ENCODE measurements at places on chromosomes 4 and X.

DNA sequence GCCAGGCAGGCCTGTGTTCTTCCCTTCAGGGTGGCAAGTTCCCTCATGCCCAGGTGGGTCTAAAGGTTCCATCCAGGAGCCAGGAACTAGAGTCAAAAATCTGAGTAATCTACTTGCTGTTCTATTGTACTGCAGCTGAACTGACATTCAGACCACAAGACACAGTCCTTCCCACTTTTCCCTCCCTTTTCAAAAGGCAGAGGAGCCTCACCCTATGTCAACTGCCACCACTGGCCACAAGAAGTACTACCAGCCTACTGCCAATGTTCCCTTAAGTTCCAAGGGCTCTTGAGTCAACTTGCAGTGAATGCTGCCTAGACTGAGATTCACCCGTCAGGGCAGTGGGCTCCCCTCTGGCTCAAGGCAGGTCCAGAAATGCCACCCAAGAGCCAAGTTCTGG lies 133.5 kb downstream of the FAM47B start:
- DNase-seq: no peak

- peak; percentile 23 for DNase-seq
Observed at GRCh38 chr4:3114377-3114776, 39.9 kb downstream of the HTT start.

- DNase-seq: no peak
Observed at GRCh38 chrX:18288716-18289115, 65.8 kb downstream of the SCML2 start.

DNA sequence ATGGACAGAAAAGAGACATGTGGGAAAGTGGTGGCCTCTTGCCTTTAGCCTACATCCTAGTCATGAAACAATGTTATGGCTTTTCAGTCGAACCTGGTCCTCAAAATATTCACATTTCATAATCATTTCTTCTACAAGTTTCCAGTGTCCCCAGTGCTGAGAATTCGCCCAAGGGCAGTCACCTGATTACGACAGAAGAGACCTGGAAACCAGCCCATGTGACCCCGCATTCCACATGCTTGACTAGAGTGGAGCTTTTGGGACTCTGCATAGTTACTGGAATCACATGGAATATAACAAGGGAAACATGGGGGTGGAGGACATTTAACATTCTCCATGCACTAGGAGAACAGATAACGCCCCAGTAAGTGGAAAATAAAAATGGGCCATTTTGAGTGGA lies 100.1 kb downstream of the PPARGC1A start:
- DNase-seq: peak; percentile 66

DNA sequence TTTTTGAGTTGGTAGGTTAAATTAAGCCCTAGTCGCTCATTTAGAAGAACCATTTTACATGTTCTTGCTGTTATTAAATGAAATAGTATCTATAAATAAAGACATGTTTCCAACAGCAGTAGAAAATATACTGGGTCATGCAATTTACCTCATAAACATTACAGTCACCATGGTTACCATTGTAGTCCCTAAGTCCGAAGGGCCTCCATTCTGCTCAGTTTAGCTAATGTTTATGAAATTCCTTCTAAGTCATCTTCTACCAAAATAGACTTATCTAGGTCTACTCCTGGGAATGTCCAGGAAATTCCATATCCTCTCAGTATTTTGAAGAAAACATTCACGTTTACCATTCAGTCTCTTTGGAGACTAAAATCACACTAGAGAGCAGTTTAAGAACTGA lies 292.5 kb upstream of the DCAF8L1 start:
- DNase-seq: no peak

DNA sequence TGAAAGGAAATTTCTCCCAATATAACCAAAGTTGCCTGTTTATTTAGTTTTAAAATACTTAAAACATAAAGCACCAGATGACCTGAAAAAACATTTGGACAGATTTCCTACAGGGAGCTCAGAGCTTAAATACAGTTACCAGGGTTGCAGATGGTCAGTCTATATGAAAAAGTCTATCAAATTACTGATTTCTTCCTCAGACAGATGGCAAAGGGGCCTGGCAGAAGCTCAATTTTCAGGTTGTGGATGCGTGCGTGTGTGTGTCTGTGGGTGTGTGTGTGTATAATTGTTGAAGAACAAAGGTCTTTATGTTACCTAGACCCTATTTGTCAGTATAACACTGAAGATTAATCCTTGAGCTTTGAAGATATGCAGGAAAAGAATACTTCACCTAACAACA lies 169.4 kb downstream of the MAD2L1 start:
- no peak for DNase-seq

GRCh38 chr4:42608551-42608950 lies 48.4 kb downstream of the ATP8A1 start:
- no peak for DNase-seq

- no peak for DNase-seq
Observed at GRCh38 chrX:150525061-150525919, 43.1 kb upstream of the MTM1 start.

DNA sequence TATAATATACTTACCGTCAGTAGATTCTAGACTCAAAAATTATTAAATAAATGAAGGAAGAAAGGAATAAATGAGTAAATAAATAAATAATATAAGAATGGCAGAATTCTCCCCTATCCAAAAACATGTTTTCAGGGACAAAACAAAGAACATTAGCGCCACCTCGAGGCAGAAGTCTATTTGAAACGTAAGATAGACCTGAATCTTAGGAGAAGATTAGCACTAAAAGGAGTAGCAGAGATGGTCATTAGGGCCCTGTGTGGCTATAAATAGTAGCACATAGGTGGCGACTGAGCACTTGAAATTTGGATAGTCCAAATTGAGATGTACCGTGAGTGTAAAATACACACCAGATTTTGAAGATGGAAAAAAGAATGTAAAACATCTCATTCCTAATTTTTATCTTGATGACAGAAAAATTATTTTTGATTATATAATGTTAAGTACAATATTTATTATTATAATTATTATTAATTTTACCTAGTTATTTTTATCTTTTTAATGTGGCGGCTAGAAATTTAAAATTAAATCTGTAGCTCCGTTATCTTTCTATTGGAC lies 24.3 kb upstream of the SRD5A3 start:
- DNase-seq: peak; percentile 84

DNA sequence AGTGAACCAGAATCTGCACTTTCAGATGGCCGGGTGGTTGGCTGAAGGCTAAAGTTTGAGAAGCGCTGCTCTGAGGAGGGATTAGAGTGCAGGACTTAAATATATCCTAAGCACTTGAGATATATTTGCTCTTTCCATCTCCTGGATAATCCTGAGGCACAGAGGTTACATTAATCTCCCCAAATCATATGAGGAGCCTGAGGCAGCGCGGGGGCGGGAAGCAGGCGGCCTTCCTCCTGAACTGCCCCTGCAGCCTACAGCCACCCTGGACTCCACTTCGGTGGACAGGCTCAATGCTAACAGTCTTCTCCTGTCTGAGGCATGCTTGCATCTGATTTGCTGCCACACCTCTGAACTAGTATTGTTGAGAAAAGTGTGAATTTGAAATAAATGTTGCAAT lies 72.5 kb downstream of the AFAP1 start:
- no peak for DNase-seq

DNA sequence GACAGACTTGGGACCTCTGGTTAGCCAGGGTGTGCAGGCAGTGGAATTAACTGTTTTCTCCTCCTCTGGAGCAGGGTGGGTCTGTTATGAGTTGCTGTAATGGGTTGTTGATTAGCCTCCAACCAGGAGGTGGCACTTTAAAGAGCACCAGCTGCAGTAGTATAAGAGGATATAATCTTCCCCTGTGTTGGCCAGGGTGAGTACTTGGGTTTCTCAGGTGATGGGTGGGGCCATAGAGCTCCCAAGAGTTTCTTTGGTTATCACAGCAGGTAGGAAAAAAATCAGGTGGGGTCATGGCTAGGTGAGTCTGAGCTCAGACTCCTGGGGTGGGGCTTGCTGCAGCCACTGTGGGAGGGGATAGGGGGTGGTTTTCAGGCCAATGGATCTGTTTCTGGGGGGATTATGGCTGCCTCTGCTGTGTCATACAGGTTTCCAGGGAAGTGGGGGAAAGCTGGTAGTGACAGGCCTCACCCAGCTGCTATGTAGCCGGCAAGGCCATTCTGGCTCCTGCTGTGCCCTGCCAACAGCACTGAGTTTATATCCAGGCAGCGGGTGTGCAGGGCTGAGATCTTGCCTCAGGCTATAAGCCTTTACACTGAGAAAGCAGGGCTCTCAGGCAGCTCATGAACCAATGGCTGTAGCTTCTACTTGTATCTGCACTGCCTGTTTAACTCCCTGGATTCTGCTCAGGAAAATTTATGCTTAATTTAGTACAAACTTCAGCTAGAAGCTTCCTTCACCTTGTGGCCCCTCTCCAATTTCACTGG lies 70.1 kb downstream of the CCNG2 start:
- no peak for DNase-seq

DNA sequence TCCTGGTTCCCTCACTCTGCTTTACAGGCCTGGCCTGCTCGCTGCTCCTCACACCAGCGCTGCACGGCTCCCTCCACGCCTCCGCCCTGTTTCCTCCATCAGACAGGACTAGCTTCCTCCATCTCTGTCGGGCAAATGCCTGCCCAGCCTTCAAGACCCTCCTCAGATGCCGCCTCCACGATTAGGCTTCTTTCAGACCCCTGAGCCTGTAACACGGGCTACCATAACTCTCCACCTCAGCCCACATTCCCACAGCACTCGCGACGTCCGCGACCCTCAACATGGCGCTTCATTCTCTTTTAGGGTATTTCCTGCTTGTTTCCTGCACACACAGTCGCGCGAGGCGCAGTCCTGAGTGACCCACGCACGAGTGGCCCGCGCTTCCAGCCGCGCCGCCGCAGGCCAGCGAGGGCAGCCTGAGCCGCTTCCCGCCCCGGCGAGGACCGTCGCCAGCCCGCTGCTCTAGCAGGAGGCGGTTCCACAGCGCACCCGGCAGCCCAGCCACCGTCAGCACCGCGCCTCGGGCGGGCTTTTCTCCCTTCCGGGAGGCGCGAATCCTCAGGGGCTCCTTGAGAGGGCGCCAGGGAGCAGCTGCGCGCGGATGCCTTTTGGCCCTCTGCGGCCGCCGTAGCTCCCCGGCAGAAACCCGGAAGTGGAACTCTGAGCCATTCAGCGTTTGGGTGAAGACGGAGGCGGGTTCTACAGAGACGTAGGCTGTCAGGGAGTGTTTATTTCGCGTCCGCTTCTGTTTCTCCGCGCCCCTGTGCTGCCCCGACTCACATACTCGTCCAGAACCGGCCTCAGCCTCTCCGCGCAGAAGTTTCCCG lies at the start of gene FRG1:
TSS of gene FRG1 (plus strand) at position 695 of the 827 bp plus-strand sequence. CDS start 138 bp downstream, outside the sequence.
- peak; percentile 90 for DNase-seq

DNA sequence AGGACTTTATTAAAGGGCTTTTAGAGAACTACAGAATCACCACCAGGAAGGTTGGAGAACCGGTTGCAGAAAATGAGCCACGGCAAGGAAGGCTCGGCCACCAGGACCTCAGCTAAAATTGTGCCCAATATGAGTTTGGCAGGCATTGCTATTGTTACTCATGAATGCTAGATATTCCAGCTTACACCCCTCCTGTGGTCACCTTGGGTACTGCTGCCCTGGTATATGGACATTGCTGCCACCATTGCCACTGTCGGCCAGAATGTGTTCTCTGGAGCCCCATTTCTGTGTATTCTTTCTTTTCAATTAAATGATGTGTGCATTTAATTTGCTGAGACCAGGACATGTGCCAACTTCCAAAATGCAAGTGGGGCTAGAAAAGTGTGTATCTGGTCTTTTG lies 626.7 kb upstream of the BOD1L1 start:
- peak; percentile 55 for DNase-seq

DNA sequence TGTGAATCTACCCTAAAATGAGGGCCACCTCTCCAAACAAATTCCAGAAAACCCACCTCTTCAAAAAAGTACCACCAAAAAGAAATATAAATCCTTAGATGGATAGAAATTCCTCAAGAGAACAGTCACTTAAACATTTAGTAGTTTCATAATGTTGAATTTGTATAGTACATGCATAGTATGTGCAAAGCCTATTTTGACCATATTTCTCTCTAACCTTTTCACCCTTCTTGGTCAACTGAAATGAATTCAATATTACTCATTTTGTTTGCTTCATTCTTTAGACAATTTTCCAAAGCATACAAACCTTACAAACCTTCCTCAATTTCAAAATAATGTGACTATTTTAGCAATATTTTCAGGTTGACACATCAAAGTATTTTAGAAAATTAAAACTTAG lies 4.1 kb downstream of the RHOXF1 start:
- no peak for DNase-seq

DNA sequence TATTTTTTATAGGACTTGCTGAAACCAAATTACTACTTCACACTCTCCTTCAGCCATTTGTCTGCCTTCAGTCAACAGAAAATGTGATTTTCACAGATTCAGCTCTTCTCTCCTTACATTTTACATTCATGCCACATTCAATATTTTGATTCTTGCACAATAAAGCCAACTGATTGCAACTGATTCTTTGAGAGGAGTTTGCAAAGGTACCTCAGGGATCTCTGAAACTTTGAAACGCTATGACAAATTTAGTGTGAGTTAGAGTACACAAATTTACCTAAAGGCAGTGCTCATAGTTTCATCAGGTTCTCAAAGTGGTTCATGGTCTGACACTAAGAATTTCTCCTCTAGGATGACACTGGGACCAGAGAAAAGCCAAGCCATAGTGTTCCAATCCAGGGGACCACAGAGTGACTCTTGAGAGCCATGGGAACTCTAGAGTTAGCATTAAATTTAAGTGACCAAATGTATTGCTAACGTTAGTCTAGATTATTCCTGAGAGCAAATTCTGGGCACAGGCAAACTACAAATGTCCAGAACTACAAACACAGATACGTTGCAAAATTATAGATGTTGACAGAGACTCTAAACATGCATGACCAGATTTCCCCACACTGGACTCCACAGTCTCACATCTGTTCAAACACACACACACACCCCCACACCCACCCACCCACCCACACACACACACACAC lies 9.0 kb downstream of the CSN3 start:
- DNase-seq: no peak

GRCh38 chr4:113591982-113592381 lies 169.6 kb downstream of the CAMK2D start:
- DNase-seq: no peak

DNA sequence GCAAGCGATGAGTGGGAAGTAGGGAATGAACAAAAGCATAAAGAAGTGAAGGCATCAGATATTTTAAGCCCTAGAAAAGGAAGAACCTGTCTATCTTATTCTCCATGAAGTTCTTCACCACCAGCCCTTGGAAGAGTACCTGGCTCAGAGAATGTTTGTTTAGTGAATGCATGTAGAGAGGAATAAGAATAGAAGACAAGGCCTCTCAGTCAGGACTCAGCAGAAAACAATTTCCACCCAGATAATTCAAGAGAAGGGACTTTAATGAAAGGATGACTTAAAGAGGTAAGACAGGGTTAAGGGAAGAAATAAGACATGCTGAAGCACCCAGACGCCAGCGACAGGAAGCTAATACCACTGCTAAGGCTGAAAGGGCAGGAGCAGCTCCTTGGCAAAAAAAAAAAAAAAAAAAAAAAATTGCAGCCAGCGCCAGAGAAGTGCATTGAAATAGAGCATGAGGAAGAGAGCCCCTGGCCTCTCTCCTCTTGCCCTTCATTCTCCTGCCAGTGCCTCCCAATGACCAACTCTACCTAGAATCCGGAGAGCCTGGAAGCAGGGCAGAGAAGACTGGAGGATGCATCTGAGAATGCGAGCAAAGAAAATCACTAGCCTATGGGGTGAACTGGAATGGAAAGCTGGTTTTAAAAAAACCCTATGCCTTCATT lies 47.2 kb upstream of the RASGEF1B start:
- no peak for DNase-seq

- no peak for DNase-seq
Observed at GRCh38 chr4:26433556-26433955, 56.7 kb downstream of the CCKAR start.

Data from ELR (cell line).